SJCRH30 (cell line): ENCODE measurements at places on chromosomes 6 and 20. TPM values are rescaled to one million over a fixed set of nuclear protein-coding genes. Genes with fewer than 3 reads are reported as not detected.
A peak's percentile ranks its signal among the peaks of the same experiment; 100 is the strongest.

DNA sequence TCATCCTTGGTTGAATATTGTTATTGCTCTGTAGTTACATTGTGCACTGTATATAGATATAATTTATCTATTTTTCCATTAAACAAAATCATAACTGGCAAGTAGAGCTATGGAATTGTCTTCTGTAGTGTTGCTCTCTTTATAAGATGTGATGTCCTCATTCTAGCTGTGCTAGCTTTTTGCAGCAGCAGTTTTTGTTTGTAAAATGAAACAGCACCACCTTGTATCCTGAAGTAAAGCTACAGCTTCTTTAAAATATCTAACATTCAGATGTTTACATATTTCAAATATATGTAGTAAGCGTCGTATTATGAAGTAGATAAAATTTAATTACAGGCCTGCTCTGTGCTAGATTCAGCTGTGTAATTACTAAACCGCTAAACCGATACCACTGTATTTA, 328.8 kb upstream of the MANEA start:
- DNase-seq = no peak

DNA sequence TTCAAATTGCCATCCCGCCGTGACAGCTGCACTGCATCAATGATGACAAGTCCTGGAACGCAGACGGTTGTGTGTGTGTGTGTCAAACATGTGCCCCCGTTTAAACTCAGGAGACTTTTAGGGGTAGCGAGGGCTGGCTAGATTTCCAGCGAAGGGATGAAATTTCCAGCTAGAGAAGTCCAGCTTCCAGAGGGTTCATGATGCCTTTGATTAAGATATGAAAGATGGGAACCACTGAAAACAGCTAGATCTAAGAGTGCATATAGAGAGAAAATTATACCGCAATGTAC, 644 bp downstream of the KIZ start:
- no peak for DNase-seq

The CRISP3 gene
- not detected in 2 replicates for total RNA-seq

DNA sequence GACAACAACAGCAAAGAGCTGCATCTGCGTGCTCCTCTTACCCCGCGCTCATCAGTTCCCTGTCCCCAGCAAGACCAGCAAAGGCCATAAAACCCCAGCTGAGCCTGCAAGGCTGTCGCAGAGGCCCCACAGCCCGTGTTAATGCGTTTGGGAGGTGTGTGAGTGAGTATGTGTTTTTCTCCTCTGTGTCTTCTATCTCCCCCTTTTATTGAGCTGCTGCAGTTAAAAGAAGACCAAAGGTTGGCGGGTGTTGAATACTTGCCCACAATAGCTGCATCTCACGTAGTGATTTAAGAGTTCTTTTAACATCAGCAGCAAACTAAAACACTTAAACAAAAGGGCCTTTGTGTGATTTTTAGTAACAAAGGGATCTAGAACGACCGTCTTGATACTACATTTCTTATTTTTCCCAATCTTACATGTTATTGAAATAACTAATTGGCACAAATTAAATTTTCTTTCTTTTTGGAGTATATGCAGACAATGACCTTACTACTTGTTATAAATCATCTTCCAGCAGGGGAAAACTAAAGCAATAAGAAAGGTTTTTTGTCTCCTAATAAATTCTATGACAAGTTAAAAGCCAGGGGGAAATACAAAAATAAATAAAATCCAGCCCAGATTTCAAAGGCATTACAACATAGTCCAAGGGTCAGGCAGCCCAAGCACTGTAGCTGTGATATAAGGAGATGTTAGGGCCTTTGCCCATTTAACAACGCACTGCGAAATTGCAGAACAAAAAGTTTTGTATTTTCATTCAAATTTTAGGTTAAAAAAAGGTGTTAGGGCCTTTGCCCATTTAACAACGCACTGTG, 27.2 kb upstream of the CNKSR3 start:
- no peak for DNase-seq

- no peak for DNase-seq
These were observed 31.7 kb upstream of the CCR6 start for GRCh38 chr6:167091026-167091804.

DNA sequence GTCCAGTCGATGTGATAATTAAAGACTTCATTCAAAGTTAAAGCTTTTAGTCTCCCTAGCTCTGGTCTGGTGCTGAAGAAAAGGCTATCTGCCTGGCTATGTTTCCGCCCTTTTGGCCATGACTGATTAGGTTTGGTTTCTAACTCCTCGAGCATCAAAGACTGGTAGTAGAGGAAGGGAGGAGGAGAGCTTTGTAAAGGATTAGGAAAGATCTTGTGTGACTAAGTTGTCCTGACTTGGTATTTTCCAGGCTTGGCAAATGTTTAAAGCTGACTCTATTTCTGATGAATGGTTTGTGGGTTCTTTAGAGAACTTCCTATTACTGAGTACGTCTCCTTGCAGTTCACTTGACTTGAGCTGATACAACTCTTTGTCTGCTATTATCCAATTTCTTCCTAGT, 312.9 kb downstream of the GJA1 start:
- peak; percentile 7 for DNase-seq

The NKAIN2 gene
- total RNA-seq = not detected in 2 replicates

DNA sequence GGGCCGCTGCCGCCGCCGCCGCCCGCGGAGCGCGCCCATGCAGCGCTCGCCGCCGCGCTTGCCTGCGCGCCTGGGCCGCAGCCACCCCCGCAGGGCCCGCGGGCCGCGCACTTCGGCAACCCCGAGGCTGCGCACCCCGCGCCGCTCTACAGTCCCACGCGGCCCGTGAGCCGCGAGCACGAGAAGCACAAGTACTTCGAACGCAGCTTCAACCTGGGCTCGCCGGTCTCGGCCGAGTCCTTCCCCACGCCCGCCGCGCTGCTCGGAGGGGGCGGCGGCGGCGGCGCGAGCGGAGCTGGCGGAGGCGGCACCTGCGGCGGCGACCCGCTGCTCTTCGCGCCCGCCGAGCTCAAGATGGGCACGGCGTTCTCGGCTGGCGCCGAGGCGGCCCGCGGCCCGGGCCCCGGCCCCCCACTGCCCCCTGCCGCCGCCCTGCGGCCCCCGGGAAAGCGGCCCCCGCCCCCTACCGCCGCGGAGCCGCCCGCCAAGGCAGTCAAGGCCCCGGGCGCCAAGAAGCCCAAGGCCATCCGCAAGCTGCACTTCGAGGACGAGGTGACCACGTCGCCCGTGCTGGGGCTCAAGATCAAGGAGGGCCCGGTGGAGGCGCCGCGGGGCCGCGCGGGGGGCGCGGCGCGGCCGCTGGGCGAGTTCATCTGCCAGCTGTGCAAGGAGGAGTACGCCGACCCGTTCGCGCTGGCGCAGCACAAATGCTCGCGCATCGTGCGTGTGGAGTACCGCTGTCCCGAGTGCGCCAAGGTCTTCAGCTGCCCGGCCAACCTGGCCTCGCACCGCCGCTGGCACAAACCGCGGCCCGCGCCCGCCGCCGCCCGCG, 730 bp downstream of the INSM1 start:
- peak; percentile 50 for DNase-seq

DNA sequence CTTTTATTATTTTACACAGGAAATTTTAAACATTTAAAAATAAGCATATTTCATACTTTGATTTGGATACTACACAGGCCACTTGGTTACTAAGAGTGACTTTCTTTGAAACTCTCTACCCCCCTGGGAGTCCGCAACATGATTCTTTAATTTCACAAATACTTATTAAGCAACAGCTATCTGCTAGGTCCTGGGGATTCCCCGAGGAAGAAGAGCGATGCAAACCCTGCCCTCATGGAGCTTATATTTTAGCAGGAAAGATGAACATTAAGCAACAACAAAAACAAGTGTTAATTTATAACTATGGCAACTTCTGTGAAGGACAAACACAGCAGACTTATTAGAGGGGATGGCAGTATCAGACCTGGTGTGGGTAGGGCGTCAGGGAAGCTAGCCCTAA, 3.9 kb upstream of the ADTRP start:
- no peak for DNase-seq

GRCh38 chr6:12605888-12606345, 110.7 kb upstream of the PHACTR1 start:
- peak; percentile 22 for DNase-seq

DNA sequence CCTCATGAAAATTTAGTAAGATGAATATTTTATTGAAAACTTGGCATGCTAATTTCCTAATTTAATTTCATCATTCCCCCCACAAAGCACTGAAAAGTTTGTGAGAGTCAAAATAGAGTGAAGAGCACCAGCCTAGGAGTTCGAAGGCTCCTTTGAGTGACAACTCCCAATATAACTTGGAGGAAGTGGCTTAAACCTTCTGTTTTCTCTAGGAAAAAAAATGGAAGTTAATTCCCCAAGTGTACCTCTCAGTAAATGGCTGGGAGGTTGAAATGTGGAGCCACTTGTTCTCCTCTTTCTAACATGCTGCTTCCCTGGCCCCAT, 107.3 kb downstream of the MAP3K7 start:
- DNase-seq = no peak

- no peak for DNase-seq
These were observed 500.3 kb downstream of the NKAIN2 start for GRCh38 chr6:124303971-124304370.

- no peak for DNase-seq
These were observed 299.7 kb upstream of the PRDM1 start for GRCh38 chr6:105786449-105786848.

The ADAM33 gene
- not detected in 2 replicates for total RNA-seq

The GRIK2 gene
- total RNA-seq = 0.22 and 0.35 TPM in 2 replicates

GRCh38 chr6:170223718-170224693, 66.9 kb downstream of the DLL1 start:
- DNase-seq = no peak

- DNase-seq = no peak
These were observed 73.7 kb downstream of the EDN1 start for GRCh38 chr6:12363651-12364381.

GRCh38 chr6:103122766-103123601, 1729.5 kb downstream of the GRIK2 start:
- peak; percentile 55 for DNase-seq

DNA sequence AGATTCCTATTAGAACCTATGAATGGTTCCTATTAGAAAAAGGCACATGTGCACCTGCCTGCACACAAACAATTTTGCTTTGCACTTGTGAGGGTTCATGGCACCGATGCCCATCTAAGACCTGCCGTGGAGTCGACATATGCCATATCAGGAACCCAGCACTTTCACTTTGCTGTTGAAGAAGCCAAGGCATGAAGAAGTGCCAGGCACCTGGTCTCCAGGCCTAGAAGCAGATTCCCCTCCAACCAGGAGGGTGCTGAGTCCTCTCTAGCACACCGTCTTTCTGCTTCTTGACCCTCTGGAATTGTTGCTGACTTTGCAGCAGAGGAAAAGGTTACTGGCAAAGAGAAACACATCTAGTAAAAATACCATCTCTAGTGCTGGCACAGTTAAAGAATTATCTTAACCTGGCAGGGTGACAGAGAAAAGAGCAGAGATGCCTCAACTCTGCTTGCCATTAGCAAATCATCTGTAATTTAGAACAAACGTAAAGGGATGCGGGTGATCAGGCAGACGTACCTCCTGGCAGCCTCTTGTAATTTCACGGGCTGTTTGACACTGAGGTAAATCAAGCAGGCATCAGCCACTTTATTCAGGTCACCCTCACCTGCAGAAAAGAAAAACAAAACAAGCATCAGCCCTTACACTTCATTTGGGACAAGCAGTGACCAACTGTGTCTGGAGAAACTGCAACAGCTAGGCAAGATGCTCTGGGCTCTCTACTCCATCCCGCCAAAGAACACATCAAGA, 37.2 kb downstream of the TTI1 start:
- DNase-seq = no peak

GRCh38 chr6:167788563-167788903, 38.2 kb upstream of the AFDN start:
- DNase-seq = no peak
